GM23248 (cell line): ENCODE measurements at places on chromosomes 12 and 14. TPM values are rescaled to one million over a fixed set of nuclear protein-coding genes. Genes with fewer than 3 reads are reported as not detected.
A peak's percentile ranks its signal among the peaks of the same experiment; 100 is the strongest.

DNA sequence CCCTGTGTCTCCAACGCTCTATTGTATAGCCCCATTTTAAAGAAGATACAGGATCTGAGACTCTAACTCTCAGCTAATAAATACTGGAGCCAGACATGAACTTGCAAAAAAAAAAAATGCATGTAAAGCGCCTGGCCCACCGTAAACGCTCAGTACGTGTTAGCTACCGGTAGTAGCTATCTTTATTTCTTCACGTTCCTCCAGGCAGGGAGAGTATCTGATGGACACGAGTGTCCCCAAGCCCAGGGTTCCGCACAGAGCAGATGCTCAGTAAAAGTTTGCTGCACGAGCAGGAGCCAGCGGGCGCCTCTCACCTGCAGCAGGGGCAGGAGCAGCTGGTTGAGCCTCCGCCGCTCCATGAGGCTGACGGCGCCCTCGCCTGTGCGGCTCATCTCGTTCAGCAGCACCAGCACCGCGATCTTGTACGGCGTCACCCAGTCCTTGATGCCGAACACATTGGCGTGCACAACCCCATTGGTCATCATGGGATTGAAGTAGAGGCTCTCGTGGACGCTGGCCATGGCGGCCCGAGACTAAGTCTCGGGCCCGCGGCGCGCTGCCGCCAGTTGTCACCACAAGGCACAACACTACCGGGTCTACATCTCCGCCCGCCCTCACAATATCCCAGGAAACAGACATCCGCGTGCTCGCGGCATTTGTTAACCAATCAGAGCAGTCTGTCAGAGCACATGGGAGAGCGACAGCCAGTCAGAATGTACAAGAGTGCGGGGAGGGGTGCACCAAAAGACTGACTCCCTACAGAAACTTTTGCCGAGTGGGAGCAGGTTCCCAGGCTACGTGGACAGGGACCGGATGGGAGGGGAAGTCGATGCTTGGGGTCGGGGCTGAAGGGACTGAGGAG lies at the start of gene ANAPC5:
ANAPC5 (minus strand) TSS at position 592 of the 862 bp plus-strand sequence; CDS start at position 521, 71 bp downstream.
- DNase-seq = peak; percentile 99

DNA sequence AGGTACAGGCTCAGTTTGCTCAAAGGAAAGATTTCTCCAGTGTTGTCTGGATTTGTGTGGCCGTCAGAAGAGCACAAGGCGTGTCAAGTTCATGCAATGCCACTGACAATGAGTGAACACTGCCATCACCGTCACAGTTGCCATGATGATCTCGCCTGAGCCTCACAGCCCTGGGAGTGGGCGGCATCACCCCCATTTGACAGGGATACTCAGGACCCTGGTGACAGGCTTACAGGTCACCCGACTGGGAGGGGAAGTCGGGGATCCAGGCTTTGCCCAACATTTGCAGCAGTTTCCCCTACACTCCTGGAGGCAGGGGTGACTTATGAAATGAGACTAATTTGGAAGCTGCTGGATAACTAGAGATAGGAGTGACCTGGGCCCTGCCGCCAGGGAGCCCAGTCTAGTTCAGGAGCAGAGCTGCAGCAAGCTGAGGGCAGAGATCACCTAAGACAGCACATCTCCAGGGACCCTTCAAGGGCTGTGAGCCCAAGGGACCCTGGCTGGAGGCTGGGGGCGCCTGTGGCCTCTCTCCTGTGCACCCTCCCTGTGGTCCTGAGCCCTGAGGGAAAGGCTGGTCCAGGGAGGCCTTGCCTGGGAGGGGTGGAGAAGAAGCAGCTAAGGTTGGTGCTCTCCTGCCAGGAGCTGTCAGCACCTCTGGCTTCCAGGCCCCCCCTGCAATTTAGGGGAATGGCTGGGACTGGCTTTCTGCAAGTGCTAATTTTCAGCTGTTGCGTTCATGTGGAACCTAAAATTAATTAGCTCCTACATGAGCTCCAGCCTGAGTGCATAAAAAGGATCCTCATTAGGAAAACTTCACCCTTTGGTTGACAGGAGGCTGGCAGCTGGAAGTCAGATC lies 32.4 kb upstream of the BEGAIN start:
- no peak for DNase-seq

- peak; percentile 46 for DNase-seq
Measured at GRCh38 chr12:68962877-68963855, 30.2 kb upstream of the CPM start.

- DNase-seq = no peak
Measured at GRCh38 chr12:123171967-123172366, 21.1 kb upstream of the PITPNM2 start.

DNA sequence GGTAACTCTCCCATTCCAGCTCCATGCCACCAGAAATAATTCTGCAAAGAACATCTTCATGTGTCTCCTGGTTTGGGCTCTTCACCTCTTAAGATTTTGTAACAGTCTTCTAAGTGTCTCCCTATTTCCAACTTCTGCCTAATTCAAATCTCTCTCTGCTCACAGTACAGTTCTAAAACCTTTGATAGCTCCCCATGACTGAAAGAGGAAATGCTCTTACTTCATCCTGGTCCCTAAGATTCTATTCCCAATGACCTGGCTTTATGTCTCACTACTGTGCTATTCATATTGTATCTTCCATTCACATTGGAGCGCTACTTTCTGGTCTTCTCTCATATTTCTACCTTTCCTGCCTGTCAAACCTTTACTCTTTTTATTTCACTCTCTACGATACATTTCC lies 1.6 kb downstream of the AMN1 start:
- DNase-seq = no peak

- DNase-seq = no peak
Measured at GRCh38 chr12:62264706-62265105, 4.5 kb downstream of the USP15 start.

- DNase-seq = no peak
Measured at GRCh38 chr12:110431957-110432587, 18.1 kb downstream of the ARPC3 start.

GRCh38 chr12:127280393-127281275 lies 986.3 kb upstream of the TMEM132C start:
- peak; percentile 42 for DNase-seq

GRCh38 chr12:1289371-1290155 lies 298.5 kb downstream of the ERC1 start:
- DNase-seq = peak; percentile 14

DNA sequence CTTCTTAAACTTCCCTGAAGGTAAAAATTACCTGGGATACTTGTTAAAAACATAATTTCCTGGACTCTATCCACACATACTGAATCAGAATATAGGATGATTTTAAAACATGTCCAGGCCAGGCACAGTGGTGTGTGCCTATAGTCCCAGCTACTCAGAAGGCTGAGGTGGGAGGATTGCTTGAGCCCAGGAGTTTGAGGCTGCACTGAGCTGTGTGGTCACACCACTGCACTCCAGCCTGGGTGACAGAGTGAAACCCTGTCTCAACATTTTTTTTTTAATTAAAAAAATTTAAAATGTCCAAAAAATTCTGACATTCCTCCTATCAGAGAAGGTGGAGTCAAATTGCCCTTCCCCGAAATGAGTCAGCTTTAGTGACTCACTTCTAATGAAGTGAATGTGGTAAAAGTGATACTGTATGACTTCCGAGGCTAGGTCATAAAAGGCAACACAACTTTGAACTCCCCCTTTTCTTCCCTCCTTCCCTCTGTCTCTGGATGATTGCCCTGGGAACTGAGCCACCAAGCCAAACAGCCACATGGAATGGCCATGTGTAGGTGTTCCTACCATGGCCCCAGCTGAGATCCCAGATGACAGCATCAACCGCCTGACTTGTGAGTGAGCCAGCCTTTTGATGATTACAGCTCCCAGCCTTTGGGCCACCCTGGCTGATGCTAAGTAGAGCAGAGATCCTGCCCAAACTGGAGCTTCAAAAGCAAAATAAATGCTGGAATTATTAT lies 36.3 kb downstream of the LIMA1 start:
- DNase-seq = peak; percentile 97

DNA sequence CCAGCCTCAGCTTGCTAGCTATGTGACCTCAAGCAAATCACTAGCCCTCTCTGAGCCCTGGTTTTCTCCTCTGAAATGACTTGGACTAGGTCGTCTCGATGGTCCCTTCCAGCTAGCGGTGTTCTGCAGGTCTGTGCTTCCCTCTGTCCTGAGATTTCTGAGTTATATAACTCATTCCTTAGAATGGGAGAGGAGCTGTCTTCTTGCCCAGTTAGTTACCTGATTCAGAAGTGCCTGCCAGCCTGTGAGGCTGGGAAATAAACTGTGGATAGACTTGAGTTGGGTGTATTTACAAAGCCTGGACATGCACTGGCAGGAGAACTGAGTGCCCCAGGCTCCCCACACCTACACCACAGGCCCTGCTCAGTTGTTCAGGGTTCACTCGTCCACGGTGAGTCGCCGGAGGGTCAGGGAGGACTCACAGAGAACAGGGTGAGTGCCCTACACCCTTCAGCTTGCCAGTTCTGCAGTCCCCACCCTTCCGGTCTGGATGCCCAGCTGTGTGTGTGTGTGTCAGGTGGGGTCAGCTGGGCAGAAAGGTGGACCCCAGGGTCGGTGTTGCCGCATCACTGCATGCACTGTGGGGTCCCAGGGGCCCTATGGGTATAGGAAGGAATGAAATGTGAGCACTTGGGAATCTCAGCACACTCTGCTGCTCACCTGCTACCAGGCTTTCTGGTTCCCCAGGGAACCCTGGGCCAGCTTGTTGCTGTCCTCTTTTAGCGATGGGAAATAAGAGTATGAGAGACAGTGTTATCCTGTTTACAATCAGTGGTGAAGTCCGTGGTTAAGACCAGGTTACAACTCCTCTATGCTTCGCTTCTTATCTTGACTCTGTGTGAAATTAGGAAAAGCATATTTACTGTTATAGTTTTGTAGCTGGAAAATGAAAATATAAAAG lies 348.2 kb downstream of the DPF3 start:
- DNase-seq = peak; percentile 30

- no peak for DNase-seq
Measured at GRCh38 chr12:89672589-89672979, 36.1 kb downstream of the ATP2B1 start.

- peak; percentile 6 for DNase-seq
Measured at GRCh38 chr14:50719911-50720759, 52.0 kb upstream of the SAV1 start.

GRCh38 chr14:22601996-22602395 lies 3.9 kb downstream of the ABHD4 start:
- DNase-seq = no peak

TNS2 gene
- total RNA-seq = 41.6 and 48.6 TPM in 2 replicates

C1QL4 gene
- total RNA-seq = not detected in 2 replicates

GALNT6 gene
- total RNA-seq = 9.4 and 22.4 TPM in 2 replicates

HECTD1 gene
- total RNA-seq = 110 and 145 TPM in 2 replicates

LRFN5 gene
- total RNA-seq = 0.54 and 2.1 TPM in 2 replicates

FAM90A1 gene
- total RNA-seq = not detected in 2 replicates
